ENCODE measurements at places on chromosomes 13 and 19.

GRCh38 chr19:7527516-7528191, 5.2 kb downstream of the MCOLN1 start:
- DNase-seq = no peak

DNA sequence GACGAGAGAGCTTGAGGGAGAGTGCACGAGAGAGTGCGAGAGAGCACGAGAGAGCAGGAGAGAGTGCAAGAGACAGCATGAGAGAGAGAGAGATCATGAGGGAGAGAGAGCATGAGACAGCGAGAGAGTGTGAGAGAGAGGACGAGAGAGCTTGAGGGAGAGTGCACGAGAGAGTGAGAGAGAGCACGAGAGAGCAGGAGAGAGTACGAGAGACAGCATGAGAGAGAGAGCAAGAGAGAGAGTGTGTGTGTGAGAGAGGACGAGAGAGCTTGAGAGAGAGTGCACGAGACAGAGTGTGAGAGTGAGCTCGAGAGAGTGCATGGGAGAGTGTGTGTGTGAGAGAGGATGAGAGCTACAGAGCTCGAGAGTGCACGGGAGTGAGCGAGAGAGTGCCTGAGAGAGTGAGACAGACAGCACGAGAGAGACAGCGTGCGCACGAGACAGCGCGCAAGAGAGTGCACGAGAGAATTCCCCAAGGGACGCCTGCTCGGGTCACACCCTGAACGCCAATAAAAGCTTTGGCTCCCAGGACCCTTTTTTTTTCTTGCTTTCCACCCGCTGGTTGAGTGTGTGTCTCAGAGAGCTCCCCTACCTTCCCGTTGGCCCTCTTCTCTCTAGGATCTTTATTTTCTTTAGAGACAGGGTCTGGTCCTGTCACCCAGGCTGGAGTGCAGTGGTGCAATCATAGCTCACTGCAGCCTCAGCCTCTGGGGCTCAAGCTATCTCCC, 3.7 kb downstream of the CD70 start:
- DNase-seq = no peak

GRCh38 chr19:35135389-35135909, 590 bp upstream of the LGI4 start:
- DNase-seq = peak; percentile 60

DNA sequence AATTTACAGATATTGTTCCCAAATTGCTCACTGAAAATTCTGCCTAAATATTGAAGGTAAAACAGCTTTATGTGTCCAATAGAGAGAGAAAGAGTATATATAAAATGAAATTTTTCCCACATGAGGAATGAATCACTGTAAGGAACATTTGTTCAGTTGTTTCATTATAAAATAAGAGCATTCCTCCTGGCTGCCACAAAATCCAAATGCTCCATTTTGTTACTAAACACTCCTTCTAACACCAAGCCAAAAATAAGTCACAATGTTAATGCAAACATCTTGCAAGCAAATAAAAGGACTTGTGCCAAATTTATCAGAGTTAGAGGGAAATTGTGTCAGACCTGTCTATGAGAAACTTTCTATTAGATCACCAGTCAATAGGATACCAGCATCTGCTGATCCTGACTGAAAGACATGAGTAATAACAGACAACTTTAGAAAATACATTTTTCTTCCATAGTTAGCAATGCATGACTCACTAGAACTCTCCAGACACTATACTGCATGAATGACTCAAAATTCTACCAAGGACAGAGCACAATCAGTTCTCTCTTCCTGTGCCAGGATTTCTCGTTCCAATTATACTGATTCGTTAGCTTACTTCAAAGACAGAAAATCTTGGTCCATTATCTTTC, 83.5 kb upstream of the FNDC3A start:
- peak; percentile 23 for DNase-seq

- no peak for DNase-seq
These were observed 24.2 kb downstream of the GADD45B start for GRCh38 chr19:2500156-2500555.

DNA sequence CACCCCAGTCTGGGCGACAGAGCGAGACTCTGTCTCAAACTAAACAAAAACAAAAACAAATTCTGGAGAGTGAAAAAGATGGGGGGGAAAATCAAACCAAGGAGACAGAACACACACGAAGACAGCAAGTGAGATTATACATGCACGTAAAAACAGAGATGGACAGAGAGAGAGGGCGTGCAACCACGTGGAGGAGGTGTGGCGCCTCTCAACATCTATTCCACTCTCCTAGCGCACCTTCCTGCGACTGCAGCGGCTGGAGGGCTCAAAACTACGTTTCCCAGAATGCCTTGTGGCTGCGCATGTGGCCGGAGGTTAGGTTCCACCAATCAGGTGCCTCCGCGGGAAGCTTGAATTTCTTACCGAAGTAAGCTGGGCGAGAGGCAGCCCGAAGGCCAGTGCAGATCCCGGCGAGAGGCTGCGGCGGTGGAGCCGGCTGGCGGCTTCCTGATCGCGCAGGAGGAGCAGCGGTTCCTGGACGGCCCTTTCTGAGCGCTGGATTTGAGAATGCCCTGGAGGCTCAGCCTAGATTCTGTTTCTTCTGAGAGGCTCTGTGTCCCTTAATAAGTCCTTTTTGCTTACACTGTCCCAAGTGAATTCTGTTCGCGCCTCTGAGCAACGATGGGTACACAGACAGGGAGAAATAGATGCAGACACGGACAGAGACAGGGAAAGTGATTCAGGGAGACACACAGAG, 13.1 kb upstream of the NANOS2 start:
- peak; percentile 98 for DNase-seq

DNA sequence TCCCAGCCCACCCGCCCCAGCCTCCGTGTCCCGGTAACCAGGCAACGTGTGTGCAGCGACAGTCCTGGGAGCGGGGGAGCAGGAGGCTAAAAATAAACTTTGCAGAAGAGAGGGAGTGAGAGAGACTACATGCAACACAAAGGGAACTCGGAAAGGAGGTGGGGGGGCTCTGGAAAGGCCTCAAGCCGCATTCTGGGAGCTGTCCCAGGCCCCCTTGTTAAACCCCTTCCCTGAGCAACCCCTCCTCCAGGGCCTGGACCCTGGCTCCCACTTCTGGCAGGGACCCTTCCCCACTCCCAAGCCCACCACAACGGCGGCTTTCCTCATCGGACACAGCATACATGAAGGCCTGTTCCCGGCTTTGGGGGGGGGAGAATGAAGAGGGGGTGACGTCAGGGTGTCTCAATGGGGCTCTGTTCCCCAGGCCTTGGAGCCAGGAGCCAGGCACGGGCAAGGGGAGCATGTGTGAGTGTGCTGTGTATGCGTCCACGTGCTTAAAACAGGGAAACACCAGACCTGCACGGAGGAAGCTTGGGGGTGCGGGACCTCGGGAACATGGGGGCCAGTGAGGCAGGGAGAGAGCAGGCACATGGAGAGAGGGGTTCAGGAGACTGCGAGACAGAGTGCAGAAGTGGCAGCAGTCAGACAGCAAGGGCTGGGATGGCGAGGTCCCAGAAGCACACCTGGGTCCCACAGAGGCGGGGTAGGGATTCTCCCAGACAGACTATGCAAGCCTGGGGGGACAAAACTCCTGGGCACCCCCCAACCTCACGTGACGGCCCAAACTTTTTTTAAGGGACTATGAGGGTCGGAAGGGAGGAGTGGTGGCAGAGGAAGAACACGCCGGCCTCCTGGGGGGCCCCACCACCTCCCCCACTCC, 2.3 kb downstream of the ERF start:
- DNase-seq = no peak

DNA sequence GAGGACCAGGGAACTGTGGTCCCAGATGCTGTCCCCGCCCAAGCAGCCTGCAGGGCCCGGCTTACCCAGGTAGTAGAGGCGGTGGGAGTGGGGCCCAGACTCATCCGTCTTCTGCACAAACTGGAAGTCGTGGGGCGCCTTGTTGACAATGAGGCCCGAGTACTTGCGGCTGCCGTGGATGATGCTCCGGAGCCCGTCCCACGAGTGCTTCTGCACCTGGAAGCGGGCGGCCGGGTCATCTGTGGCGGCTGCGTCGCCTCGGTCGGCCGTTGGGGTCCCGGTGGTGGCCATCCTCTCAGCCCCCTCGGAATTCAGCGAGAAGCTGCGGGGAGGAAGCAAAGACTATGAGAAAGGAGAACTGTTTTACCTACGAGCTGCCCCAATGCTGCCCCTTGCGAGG, 9.6 kb downstream of the DPP9 start:
- no peak for DNase-seq

DNA sequence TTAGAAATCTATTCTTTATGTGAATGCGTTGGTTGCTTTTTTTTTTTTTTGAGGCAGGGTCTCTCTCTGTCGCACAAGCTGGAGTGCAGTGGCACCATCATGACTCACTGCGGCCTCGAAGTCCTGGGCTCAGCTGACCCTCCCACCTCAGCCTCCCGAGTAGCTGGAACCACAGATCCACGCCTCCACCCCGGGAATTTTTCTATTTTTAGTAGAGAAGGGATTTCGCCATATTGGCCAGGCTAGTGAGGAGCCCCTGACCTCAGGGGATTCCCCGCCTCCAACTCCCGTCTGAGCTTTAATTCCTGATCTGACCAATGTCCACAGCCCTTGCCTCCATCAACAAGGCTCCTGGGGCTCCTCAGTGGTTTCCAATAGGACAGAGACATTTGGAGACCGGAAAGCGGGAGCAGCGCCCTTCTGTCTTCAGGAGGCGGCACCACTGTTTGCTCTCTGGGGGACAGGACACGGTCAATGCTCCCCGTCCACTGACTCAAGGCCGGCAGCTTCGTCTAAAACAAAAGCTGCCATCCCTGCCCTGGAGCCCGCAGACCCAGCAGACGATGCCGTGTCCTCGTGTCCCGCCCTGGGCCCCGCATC, 503 bp downstream of the TUBA3C start:
- no peak for DNase-seq

GRCh38 chr13:46355088-46355468, 32.0 kb downstream of the RUBCNL start:
- no peak for DNase-seq

GRCh38 chr19:1402411-1403070, 1.2 kb upstream of the GAMT start:
- DNase-seq = no peak
